Activated CD4-positive, CD25-positive, alpha-beta regulatory T cell treated with anti-CD3 and anti-CD28 coated beads, Interleukin-2, amount 50 U/mL, for 24 hours (primary cell): ENCODE measurements at places on chromosomes 5 and 9.

DNA sequence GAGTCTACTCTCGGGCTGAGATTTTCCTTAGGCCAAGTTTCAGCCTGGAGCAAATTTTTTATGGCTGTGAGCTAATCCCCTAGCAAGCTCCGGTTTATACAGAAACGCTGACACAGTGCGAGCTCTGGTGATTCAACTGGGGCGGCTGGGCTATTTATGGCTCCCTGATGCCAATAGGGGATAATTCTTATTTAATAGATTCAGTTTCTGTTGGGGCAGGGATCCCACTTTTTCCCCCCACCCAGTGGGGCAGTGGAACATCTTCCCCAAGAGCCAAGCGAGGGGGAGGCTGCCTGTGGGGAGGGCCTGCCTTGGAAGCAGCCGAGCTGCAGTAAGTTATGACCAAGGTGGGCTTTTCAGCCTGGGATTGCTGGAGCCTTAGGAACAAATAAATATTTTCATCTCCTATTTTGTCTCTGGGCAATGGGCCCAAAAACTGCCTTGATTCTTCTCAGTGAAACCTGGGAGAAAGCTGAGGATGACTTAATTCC lies 129.1 kb downstream of the MACROH2A1 start:
- ATAC-seq, result no peak

GRCh38 chr9:107636571-107637381 lies 147.2 kb upstream of the KLF4 start:
- ATAC-seq, result no peak

GRCh38 chr9:131419716-131420115 lies 25.8 kb downstream of the PRRC2B start:
- no peak for ATAC-seq

DNA sequence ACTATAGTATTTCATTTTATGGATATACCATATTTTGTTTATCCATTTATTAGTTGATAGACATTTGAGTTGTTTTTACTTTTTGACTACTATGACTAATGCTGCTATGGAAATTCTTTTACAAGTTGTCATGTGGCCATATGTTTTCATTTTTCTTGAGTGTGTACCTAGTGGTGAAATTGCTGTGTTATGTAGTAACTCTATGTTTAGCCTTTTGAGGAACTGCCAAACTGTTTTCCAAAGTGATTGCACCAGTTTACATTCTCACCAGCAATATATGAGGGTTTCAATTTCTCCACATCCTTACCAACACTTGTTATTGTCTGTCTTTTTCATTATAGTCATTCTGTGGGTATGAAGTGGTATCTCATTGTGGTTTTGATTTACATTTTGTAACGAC lies 75.4 kb downstream of the GRIA1 start:
- no peak for ATAC-seq

DNA sequence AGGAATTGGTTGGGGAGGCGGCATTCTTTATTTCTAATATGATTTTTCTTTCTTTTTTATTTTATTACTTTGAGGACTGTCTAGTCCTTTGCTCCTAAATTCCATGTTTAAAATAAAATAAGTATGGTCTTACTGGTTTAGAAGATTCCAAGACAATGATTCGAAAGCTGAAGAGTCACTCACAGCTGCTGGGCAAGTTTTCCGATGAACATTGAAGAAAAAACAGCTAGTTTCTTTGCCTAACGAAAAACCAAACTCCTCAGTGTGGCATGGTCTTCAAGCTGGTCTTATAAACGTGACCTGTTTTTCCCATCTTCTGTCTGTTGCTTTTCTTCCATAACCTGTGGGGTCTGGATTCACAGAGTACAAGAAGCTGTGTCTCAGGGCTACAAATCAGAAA lies 25.1 kb downstream of the ZNF474 start:
- no peak for ATAC-seq

- no peak for ATAC-seq
These were observed 1194.6 kb upstream of the WWC1 start for GRCh38 chr5:167096816-167097215.

GRCh38 chr5:136780518-136780917 lies 415.2 kb upstream of the TRPC7 start:
- no peak for ATAC-seq

DNA sequence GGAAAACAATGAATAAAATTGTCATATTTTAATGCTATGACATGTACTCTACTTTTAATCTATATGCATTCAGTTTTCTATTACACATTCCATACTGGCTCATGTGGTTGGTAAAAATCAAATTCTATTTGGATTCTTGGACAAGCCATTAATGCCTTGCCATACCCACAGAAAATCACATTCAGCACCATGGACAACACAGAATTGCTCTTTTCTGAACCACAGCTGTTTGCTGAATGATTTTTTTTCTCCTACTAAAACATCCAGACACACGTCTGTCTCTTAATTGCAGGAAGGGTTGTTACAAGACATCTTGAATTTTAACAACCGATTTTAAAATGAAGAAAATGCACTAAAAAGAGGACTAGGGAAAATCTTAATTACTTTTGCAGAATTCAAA lies 675.6 kb downstream of the BRINP1 start:
- no peak for ATAC-seq

GRCh38 chr5:6359555-6360322 lies 18.6 kb downstream of the MED10 start:
- ATAC-seq, result peak; percentile 28

- ATAC-seq, result no peak
These were observed 11.8 kb upstream of the FCN1 start for GRCh38 chr9:134929193-134930158.

DNA sequence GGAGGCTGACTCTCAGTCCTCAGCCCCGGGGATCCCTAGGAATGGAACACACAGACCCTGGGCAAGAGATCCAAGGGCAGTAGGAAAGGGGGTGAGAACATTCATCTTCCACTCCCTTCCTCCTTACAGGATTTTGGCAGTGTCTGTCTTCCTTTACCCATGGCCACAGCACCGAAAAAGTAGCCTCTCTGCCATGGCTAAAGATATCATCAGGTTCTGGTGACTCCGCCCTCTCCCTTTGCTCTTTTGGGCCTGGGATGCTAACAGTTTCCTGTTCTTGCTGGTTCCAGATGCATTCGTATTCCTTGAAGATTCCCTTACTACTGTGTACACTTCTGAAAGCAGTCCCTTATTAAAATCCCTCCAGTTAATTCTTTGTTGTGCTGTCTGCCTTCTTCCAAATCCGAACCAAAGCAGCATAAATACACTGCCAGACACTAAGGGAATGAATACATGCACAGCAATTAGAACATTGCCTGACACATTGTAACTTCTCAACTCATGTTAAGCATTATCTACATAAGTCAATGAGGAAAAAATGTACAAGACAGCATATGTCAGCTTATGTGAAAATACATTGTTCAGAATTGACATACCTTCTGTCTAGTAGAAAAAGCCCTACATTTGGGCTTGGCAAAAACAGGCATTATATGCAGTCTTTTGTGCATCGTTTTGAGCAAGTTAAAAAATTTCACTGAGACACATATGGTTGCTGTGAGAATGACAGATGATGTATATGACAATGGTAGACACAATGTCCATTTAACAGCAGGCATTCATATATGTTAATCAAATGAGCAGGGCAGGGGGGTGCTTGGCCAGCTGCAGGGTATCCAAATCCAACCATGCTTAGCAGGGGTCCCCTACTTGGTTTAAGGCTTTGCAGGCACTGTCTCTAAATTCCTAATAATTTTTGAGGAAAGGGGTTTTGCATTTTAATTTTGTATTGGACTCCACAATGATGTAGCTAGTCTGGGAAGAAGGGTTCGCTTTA lies 58.8 kb upstream of the RAI14 start:
- no peak for ATAC-seq

DNA sequence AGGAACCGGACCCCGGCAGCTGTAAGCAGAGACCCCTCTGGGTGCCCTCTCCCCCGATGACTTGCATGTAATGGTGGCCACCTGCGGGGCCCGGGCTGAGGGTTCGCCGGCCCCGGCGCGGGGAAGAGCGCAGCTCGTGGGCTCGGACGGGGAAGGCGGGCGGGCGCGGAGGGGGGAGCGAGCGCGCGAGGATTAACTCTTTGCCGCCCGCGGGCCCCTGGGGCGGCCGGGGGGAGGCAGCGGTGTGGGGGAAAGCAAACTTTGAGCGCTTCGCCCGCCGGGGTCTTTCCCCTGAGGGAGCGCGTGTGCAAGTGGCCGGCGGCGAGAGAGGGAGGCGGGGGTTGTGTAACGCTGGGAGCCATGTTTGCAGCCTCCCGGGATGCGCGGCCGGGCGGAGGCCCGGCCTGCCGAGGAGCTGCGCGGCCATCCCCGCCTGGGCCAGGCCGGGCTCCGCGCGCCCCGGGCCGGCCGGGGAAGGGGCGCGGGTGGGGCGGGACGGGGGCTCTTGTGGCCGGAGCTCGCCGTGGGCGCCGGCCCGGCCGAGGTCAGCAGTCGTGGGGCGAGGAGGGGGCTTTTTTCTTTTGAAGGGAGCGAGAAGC lies 547 bp downstream of the ANP32B start:
- ATAC-seq, result peak; percentile 20

DNA sequence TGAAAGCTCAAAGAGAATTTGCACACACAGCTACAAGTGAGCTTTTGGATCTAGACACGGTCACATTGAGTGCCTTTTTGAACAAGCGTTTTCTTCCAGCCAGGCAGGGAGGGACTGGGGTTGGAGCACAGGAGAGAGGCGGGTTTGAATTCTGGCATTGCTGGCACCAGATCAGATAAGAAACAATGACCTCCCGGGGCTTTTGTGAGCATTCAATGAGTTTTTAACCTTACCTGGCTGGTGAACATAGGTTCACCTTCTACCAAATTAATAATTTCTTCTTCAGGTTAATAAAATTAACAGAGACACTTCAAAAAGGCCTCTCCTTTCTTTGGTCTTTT lies 312.9 kb upstream of the MSX2 start:
- no peak for ATAC-seq

DNA sequence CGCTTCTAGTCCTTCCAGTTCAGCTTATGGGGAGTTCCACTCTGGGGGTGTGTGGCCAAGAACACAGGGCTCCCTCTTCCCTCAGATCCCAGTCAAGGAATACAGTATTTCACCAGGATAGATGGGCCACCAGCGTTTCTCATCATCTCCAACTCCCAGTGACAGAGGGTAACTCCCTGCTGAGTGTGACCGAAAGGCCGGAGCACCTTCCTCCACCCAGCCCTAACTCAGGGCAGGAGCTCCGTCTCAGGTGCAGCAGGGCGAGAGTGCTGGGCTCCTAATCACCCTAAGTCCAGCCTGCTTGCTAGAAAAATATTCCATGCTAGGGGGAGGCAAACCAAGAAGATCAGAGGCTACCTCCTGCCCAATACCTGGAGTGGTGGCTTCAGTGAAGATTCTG lies 102.6 kb downstream of the ADAMTS2 start:
- ATAC-seq, result no peak

DNA sequence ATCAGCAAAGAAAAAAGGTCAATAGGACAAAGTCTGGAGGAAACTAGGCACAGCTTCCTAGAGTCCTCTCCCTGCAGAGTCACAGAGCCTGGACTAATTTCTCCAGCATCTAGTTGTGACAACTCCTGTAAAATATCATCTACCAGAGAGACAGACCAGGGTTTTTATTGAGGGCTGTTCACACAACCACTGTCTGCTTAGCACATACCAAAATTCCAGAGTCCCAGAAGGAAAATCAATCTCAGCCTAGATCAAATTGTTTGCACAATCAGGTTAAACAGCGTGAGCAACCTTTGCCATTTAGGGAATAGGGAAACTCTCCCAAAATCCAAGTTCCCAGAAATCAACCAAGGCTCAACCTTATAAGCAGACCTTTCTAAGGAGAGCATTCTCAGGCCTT lies 190.3 kb downstream of the SYK start:
- ATAC-seq, result no peak

- ATAC-seq, result peak; percentile 27
These were observed 5.6 kb downstream of the RBM27 start for GRCh38 chr5:146208916-146209522.

DNA sequence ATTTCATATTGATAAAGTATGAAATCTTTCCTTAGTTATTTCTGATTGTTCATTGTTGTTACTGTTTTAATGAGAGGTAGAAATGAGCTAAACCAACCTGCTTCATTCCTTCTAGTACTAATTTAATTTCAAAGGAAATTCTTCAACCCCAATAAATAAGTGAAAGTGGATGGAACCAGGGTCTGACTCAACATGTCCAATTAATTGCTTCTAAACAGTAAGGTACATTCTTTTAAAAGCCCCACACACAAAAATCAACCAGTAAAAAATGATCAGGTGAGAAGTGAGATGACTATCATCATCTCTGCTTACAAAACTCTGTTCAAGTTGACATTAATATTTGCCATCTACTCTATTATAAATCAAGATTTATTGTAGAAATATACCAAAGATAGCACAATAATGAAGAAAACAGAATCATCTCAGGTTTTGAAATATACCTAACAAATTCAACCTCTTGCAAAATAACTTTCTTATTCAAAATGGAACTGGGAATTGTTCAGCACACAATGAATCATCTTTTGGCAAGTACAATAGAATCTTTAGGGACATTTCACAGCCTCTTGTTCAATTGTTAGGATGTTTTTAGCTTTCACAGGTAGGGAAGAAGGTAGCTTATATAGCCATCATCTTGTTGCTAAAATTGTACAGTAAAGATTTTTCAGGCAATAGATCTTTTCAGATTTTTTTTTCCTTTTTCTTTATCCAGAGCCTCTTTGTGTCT lies 114.5 kb downstream of the RPS23 start:
- ATAC-seq, result no peak

- no peak for ATAC-seq
These were observed 4.0 kb upstream of the RANBP3L start for GRCh38 chr5:36305571-36306326.

GRCh38 chr9:34371886-34372466 lies 4.7 kb downstream of the MYORG start:
- ATAC-seq, result no peak

DNA sequence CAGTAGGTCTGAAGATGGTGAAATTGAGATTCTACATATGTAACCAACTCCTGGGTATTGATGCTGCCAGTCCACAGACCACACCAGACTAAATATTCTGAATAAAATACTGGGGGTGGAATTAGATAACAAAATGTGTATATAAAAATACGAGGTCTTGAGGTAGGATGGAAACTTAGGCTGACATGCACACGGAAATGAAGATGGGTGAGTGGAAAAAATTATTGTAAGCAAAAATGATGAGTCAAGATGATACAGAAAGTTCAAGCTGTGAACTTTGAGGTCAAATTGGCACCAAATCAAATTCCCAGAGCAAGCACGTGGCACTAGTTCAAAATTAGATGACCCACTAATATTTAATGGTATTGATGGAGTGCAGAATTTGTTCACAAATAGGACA lies 713.4 kb upstream of the ACO1 start:
- peak; percentile 60 for ATAC-seq

DNA sequence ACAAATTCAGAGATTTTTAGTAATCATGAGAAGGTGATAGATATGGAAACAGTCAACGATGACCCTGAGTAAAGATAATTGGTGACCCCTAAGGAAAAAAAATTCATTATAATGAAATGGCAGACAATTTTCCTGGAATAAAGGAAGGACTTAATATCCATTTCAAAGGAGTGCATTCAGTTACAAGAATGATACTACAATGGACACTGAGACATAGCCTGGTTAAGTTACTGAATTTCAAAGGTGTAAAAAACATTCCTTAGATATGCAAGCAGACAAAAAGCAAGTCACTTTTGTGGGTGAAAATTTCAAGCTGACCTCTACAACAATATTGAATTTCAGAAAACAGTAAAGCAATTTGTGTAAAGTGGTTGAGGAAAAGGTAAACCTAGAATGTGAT lies 1012.5 kb upstream of the SEMA6A start:
- ATAC-seq, result no peak

GRCh38 chr5:109455598-109456096 lies 45.9 kb upstream of the PJA2 start:
- ATAC-seq, result peak; percentile 98

GRCh38 chr5:56831773-56832172 lies 16.4 kb downstream of the MAP3K1 start:
- ATAC-seq, result no peak

- ATAC-seq, result no peak
These were observed 4.7 kb downstream of the SKP2 start for GRCh38 chr5:36156619-36157018.
